ENCODE measurements at places on chromosomes 12 and 14. TPM values are rescaled to one million over a fixed set of nuclear protein-coding genes. Genes with fewer than 3 reads are reported as not detected.

Gene KLRF1
- under 0.01 TPM for total RNA-seq

Gene MANSC4
- not detected for total RNA-seq

Gene CCDC197
- total RNA-seq: not detected

Gene FRS2
- 23.7 TPM for total RNA-seq

Gene TPPP2
- not detected for total RNA-seq

Gene GPR68
- 2.2 TPM for total RNA-seq

Gene TMPRSS12
- total RNA-seq: not detected

Gene INHBC
- under 0.01 TPM for total RNA-seq

Gene TAPBPL
- total RNA-seq: 6.2 TPM

Gene KRT79
- total RNA-seq: not detected

Gene BHLHE41
- 1.1 TPM for total RNA-seq

Gene P2RX2
- not detected for total RNA-seq
